GM04504 (cell line): ENCODE measurements at places on chromosomes 3 and 15.
A peak's percentile ranks its signal among the peaks of the same experiment; 100 is the strongest.

GRCh38 chr15:69305933-69306568 is 7.3 kb downstream of the PAQR5 start:
- DNase-seq, result no peak

DNA sequence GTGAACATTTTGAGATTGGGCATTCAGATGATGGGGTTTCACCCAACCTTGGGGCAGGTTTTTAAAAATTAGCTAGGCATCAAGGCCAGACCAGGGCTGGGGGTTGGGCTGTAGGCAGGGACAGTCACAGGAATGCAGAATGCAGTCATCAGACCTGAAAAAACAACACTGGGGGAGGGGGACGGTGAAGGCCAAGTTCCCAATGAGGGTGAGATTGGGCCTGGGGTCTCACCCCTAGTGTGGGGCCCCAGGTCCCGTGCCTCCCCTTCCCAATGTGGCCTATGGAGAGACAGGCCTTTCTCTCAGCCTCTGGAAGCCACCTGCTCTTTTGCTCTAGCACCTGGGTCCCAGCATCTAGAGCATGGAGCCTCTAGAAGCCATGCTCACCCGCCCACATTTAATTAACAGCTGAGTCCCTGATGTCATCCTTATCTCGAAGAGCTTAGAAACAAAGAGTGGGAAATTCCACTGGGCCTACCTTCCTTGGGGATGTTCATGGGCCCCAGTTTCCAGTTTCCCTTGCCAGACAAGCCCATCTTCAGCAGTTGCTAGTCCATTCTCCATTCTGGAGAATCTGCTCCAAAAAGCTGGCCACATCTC is 6.1 kb downstream of the RHO start:
- DNase-seq, result no peak

- DNase-seq, result no peak
Measured at GRCh38 chr15:90934949-90935751, at the start of gene UNC45A. Gene UNC45A, plus strand, starts transcription at chr15:90935285. Its CDS starts 40 bp downstream, at chr15:90935325.

GRCh38 chr3:54235998-54236397 is 113.6 kb downstream of the CACNA2D3 start:
- DNase-seq, result no peak

- DNase-seq, result no peak
Measured at GRCh38 chr3:56012721-56013120, 455.5 kb downstream of the ERC2 start.

DNA sequence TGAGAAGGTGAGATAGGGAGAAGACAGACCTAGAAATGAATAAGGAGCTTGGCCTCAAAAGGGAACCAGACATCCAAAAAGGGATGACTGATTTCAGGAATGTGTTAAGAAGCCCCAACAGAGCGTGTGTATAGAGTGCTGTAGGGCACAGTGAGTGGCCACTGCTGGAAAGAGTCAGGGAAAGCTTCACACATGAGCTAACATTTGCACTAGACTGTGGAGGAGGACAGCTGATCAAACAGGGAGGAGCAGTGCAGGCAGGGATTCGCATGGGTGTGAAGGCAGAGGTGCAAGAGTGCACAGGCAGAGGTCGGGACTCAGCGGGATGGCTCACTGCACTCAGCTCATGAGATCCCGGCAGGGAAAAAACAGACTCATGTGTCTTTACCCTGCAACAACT is 61.8 kb downstream of the NPTN start:
- DNase-seq, result no peak

- no peak for DNase-seq
Measured at GRCh38 chr15:40751745-40752144, 3.3 kb downstream of the RMDN3 start.

DNA sequence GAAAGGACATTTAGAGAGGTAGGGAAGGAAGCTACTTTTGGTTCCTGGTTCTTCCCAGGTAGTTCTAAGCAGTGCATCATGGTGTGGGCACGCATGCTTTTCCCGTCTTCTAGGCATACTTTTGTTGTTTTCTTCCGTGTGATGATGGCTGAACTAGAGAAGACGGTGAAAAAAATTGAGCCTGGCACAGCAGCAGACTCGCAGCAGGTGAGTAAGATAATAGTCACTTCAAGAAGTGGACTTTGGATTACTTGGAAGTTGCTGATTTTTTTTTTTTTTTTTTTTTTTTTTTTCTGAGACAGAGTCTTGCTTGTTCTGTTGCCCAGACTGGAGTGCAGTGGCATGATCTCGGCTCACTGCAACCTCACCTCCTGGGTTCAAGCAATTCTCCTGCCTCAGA is 17.9 kb downstream of the FANCD2OS start:
- DNase-seq, result no peak

- peak; percentile 37 for DNase-seq
Measured at GRCh38 chr3:42443819-42444436, 33.5 kb upstream of the LYZL4 start.

- no peak for DNase-seq
Measured at GRCh38 chr3:108208831-108209230, 13.4 kb downstream of the IFT57 start.

DNA sequence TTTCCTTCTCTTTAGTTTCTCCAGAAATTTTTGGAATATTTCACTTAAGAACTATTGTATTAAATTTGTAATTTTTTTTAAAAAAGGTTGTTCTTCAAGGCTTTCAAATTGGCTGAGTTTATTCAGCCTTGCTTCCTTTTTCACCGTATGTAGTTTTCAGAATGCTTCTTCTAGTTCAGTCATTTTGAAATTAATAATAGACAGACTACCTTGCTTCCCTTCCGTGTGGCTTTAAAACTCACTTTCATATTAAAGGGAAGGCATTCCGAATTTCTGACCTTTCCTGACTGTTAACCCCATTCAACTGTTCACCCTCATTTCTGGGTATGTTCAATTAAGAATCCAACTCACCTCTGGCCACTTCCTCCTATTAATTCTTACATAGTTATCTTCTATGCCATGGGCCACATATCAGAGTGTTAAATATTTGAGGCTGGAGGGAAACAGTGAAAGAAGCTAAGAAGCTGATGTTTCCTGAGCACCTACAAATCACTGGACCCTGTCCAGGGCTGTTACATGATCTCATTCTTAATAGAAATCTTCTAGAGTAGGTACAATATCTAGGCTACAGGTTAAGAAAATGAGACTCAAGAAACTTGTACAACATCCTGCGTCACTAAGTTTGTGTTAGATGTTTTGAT is 237.5 kb downstream of the P3H2 start:
- DNase-seq, result no peak

DNA sequence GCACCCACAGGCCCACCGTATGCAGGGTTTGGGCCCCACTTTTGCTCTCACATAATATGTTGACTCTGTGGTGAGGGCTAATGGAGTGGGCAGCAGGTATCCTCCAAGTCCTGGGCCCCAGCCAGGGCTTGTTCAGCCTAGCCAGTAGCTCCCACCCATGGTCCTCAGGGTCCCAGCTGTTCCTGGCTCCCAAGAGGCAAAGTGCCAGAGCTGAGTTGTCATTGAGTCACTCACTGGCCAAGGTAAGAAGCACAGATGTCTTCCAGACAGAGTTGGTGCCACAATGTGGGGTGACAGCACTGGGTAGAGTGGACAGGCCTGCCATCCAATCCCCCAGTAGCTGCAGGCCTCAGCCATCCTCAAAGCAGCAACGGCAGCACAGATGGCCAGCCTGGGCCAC is 4.3 kb downstream of the SHF start:
- DNase-seq, result no peak

DNA sequence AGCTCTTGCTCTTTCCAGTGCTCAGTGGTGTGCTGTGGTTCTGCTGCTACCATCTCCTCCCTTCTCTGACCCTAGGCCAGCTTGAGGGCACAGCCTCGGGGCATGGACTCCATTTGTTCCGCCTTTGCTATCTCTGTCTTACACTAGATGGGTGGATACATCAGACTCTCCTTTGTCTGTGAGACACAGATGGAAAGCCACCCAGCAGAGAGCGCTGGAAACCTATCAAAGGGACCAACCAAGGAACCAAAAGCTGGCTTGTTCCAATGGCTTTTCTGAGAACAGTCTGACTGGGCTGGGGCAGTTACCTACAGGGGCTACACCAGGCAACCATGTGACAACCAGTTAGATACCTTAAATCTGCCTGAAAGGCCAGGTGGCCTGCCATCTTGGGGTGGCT is 63.8 kb downstream of the NPTN start:
- no peak for DNase-seq

GRCh38 chr15:31247404-31247803 is 79.2 kb upstream of the KLF13 start:
- DNase-seq, result no peak

- DNase-seq, result peak; percentile 75
Measured at GRCh38 chr3:43153216-43154083, 47.6 kb upstream of the POMGNT2 start.

- DNase-seq, result no peak
Measured at GRCh38 chr3:185335799-185336198, 27.1 kb upstream of the MAP3K13 start.

GRCh38 chr3:53612508-53612907 is 118.1 kb downstream of the CACNA1D start:
- no peak for DNase-seq

GRCh38 chr3:58116985-58117384 is 93.8 kb downstream of the DNASE1L3 start:
- no peak for DNase-seq

DNA sequence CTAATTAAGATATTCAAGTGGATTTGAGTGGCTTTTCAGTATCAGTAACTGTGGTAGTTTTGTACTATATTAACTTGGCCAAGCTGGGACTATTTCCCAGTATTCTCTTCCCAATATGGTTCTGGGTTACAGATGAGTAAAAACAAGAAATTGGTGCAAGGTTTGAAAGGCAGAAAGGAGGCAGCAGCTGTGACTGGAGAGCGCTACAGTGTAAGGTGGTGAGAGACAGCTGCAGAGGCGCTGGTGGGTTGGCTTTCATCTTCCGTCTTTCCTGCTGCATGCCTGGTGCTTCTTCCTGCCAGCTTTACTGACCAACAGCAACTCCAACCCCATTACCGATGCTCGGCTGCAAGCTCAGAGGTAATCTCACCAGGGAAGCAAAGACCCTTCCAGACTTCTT is 9.8 kb downstream of the DPH3 start:
- no peak for DNase-seq

DNA sequence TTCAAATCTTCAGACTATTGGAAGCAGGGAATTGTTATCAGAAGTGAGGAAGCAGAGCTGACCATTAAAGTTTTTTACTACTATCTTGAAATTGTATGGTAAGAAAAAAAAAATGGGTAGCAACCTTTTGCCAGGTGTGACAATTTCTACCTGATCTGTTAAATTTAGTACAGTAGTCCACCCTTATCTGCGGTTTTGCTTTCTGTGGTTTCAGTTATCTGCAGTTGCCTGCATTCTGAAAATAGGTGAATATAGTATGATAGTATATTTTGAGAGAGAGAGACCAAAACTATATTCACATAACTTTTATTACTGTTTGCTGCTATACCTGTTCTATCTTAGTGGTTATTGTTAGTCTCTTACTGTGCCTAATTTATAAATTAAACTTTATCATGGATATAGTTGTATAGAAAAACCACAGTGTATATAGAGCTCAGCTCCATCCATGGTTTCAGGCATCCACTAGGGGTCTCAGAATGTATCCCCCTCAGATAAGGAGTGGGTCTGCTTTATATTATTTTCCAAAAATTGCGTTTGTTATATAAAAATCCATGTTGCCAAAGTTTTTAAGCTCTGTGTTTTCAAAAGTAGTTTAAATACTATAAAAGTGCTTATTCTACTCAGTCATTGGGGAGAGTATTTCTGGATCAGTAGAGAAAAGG is 69.9 kb downstream of the PTPRG start:
- no peak for DNase-seq

DNA sequence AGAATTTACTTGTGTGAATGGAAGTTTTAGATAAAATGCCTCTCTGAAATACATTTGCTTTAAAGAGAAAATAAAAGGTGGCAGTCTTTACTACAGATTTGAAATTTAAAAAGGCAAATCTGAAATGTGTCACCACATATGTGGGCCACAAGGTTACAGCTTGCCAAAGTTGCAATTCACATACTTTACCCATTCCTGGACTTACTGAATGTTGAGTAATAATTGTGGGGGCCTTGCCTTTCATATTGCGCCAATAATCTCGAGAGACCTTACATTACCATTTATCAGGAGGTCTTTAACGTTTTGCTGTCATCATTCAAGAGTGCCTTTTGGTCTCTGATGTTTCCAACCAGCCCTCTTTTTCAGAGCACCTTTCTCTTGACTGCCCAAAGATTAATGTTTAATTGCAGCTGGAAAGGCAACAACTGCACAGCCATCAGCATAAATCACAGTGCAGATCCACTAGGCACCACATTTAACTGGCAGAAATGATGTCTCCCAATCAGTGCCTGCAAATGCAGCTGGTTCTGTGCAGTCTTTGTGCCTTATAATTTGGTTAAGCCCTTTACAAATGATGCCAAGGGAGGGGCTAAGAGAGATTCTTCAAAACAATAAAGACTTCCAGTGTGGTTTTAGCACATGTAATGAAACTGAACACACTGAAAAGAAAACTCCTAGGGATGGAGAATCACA is 206.8 kb downstream of the MAGI1 start:
- DNase-seq, result peak; percentile 71

GRCh38 chr3:149871855-149872254 is 58.8 kb downstream of the RNF13 start:
- no peak for DNase-seq

GRCh38 chr3:42302924-42303634 is 37.1 kb upstream of the CCK start:
- no peak for DNase-seq

DNA sequence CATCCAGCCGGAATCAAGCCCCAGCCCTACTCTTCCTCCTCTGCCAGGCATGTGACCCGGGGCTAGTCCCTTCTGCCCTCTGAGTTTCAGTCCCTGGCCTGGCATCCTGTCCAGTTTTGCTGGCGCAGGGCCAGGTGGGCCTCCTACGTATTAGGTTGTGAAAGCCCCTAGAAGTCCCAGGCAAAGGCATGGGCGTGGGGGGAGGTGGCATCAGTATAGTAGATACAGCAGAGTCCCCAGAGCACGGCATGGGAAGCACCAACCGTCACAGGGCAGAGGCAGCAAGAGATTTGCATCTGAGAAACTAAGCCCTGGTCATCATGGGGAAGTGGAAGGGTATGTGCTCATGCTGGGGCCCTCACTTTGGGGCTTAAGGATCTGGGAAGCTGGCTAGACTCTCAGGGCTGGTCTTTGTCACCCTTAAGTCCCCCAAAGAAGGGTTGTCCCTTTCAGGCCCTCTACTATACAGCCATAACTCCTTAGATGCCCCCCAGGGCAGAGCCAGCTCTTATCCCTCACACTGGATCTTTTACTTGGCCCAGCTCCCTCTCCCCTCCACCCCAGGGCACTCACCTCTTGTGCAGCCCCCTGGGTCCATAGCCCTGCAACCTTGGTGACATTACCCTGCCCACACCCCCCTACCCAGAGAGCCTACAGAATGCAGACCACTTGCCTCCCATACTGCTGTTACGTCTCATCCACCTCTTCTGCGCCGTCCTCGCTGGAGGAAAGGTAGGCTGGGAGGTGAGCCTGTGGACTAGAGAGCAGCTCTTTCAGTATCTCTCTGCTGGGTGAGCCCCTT is 11.3 kb downstream of the NBEAL2 start:
- DNase-seq, result no peak

DNA sequence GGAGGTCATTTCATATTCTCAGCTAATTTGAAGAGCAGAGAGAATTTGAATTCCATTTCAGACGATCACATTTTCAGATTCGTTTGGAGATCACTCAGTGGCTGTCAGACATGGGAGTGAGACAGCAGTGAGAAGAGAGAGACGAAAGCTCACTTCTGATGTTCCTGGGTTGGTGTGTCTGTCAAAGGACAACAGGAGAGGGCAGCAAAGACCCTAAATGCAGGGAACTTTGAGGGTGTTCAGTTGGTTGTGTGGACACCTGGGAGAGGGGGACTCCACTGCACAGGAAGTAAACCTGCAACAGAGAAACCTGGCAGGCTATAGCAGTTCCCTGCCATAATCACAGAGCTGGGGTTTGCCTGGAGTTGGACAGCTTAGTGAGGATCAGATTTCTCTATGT is 675.1 kb downstream of the SQOR start:
- no peak for DNase-seq
